Endothelial cell of umbilical vein (primary cell): ENCODE measurements at places on chromosomes 16 and 17.

DNA sequence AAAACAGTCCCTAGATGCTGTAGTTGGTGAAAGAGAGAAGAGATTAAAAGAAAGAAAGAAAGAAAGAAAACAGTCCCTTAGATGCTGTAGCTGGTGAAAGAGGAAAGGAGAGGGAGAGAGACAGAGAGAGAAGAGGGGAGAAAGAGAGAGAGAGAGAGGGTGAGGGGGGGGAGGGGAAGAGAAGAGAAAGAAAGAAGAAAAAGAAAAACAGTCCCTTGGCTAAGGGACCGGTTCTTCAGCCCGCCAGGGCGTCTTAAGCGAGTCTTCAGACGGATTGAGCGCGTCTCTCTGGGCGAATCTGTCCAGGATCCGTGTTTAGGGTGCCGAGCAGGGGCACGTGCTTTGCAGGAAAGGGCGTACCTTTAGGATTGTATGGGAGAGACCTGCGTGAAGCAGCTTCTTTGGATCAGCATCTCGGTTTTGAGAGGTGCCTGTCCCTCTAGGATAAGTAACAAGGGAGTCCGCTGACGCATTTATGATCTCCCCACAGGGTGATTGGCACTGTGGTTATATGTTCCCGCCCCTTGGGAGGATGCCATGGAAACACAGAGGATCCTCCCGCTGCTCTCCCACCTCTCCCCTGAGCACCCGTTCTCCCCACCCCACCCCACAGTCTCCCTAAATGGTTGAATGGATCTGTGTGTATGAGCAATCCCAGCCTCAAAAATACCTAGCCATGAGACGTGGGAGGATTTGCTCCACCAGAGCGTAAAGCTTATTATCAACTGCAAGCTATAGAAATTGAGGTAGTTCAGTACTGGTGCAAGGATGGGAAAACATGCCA lies 16.7 kb downstream of the GNGT2 start:
- peak; percentile 73 for DNase-seq

DNA sequence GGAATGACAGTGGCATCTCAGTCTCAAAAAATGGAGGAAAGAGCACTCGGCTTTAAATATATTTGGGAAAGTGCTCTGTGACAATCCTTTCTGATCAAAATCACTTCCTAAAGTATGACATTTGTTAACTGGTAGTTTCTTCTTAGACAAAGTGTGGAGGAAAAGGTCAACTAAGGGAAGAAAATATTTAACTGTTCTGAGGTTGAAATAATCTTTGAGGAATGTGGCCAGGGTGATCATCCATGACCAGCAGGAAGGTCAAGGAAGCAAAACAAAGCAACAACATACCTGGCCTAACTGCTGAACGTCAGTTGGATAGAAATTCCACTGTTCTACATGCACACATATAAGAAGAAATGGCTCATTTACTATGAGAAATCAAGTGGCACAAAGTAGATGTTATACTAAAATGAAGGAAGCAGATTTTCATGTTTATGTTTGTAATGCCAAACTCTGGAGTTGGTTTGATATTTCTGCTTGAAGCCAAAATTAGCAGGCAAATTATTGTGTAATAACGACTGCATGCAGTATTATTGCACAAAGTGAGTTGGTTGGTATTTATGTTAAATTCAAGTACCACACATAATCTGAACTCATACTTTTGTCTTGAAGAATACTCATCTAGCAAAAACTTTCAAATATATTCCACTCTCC lies 87.3 kb upstream of the CORO6 start:
- no peak for DNase-seq

- no peak for DNase-seq
These were observed 40.8 kb upstream of the BHLHA9 start for GRCh38 chr17:1229349-1229899.

GRCh38 chr17:38908676-38909181 lies 16.7 kb upstream of the LASP1NB start:
- peak; percentile 56 for DNase-seq

GRCh38 chr16:383326-384051 lies 1.7 kb upstream of the PGAP6 start:
- peak; percentile 31 for DNase-seq
